ENCODE measurements at places on chromosomes 5 and 9. TPM values are rescaled to one million over a fixed set of nuclear protein-coding genes. Genes with fewer than 3 reads are reported as not detected.

DNA sequence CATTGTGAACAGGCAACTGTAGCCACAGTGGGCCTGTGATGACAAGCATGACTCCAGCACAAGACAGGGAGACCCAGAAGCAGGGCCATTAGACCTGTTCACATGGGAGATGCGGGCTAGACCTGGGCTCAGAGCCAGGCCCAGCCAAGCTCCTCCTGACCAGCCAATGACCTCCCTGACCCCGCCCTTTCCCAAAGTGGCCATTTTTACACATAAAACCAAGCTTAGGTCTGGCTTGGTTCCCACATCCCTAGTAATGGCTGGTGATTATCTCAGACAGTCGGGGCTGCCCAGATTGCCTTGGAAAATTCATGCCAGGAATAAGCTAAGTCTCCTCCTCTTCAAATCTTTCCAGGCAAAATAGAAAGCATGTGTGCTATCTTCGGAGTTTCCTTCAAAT, 94.1 kb downstream of the FRMD3 start:
- no peak overlapping the region for H3K27ac ChIP-seq
- no peaks in the 10 kb centered on the region for H3K36me3 ChIP-seq
- no peaks in the 10 kb centered on the region for H3K4me1 ChIP-seq
- DNase-seq: no peak
- H3K4me3 ChIP-seq: no peak overlapping the region
- H3K27me3 ChIP-seq: no peaks in the 10 kb centered on the region

DNA sequence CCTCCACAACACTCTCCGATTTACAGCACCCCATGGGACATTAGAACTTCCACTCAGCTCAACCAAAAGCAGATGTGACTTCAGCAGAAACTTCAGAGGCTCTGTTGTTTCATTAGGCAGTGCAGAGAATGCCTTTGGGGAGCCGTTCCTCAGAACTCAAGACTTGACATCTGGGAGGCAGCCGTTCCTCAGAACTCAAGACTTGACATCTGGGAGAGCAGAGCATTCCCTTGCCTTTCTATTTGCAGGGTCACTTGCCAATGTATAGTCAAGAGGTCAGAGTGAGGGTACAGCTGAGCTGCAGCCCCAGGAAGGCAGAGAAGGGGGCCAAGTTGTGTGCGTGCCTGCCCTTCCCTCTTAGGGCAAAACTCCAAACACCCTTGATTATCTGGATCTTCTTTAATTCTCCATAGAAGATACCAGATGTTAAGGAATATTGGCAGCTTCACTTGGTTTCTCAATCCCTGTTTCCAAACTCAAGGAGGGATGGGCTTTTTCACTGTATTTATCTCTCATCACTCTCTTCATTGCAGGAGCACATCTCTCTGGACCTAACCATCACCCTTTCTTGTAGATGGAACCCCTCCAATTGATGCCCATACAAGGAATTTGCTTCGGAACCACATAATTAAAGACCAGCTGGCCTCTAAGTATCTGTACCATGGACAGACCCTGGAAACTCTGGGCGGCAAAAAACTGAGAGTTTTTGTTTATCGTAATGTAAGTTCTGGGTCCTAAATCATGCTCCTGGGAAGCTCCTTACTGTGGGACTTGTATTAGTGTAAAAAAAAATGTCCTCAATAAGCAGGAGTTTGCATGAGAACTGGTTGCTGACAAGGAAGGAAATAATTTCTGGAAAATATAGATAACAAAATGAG, 25.6 kb downstream of the TGFBI start:
- no peak for DNase-seq
- H3K4me1 ChIP-seq: peaks cover 75% of the 10 kb centered on the region
- peaks cover 86% of the 10 kb centered on the region for H3K36me3 ChIP-seq
- peak overlapping the region; percentile 92 for H3K27ac ChIP-seq

DNA sequence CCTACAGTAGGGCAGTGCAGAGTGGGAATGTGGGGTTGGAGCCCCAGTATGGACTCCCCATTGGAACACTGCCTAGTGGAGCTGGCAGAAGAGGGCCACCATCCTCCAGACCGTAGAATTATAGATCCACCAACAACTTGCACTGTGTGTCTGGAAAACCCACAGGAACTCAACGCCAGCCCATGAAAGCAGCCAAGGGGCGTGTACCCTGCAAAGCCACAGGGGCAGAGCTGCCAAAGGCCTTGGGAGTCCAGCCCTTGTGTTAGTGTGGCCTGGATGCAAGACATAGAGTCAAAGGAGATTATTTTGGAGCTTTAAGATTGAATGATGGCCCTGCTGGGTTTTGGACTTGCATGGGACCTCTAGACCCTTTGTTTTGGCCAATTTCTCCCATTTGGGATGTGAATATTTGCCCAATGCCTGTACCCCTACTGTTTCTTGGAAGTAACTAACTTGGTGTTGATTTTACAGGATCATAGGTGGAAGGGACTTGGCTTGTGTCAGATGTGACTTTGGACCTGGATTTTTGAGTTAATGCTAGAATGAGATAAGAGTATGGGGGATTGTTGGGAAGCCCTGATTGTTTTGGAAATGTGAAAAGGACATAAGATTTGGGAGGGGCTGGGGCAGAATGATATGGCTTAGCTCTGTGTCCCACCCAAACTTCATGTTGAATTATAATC, 266.8 kb downstream of the SEMA5A start:
- no peak overlapping the region for H3K4me3 ChIP-seq
- H3K27me3 ChIP-seq: no peaks in the 10 kb centered on the region
- DNase-seq: no peak
- H3K27ac ChIP-seq: no peak overlapping the region
- H3K4me1 ChIP-seq: peaks cover 12% of the 10 kb centered on the region

- peaks cover 5% of the 10 kb centered on the region for H3K27me3 ChIP-seq
- no peaks in the 10 kb centered on the region for H3K36me3 ChIP-seq
- no peak overlapping the region for H3K27ac ChIP-seq
- no peak for DNase-seq
- no peaks in the 10 kb centered on the region for H3K4me1 ChIP-seq
Observed at GRCh38 chr9:17623965-17624364, 45.1 kb downstream of the SH3GL2 start.

- DNase-seq: no peak
- H3K4me3 ChIP-seq: no peak overlapping the region
- H3K27me3 ChIP-seq: no peaks in the 10 kb centered on the region
- H3K27ac ChIP-seq: no peak overlapping the region
- no peaks in the 10 kb centered on the region for H3K4me1 ChIP-seq
Observed at GRCh38 chr5:151581347-151581746, 9.8 kb downstream of the FAT2 start.

The MAP1B gene
- total RNA-seq: 164 TPM

The CDKN2B gene
- total RNA-seq: 50.7 TPM

All from osteoblast (primary cell).